ENCODE measurements at places on chromosomes 1 and 21.

- DNase-seq = no peak
Measured at GRCh38 chr1:178898401-178898800, 27.5 kb upstream of the ANGPTL1 start.

DNA sequence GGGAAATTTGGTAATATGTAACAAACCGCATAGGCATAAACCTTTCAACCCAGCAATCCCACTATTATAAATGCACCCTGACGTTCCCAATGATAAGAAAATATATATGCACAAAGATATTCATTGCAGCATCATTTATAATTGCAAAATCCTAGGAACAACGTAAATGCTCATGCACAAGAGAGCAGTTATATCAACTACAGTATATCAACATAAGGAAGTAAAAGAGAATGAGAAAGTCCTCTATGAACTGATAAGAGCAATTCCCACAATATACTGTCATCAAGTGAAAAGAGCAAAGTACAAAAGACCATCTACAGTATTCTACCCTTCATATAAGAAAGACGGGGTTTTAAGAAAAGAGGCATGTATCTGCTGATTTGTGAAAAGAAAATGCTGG is 229.9 kb downstream of the SLC45A1 start:
- no peak for DNase-seq

- DNase-seq = no peak
Measured at GRCh38 chr1:83098791-83099190, 900.1 kb downstream of the TTLL7 start.

GRCh38 chr1:113074237-113074636 is 1.2 kb downstream of the LRIG2 start:
- DNase-seq = no peak
